ENCODE measurements at places on chromosomes 5 and 9. TPM values are rescaled to one million over a fixed set of nuclear protein-coding genes. Genes with fewer than 3 reads are reported as not detected.
A peak's percentile ranks its signal among the peaks of the same experiment; 100 is the strongest.

GRCh38 chr5:179959641-179960040 lies 51.9 kb upstream of the TBC1D9B start:
- no peak for DNase-seq

GRCh38 chr9:99459919-99460318 lies 237.8 kb downstream of the SEC61B start:
- DNase-seq, result no peak

DNA sequence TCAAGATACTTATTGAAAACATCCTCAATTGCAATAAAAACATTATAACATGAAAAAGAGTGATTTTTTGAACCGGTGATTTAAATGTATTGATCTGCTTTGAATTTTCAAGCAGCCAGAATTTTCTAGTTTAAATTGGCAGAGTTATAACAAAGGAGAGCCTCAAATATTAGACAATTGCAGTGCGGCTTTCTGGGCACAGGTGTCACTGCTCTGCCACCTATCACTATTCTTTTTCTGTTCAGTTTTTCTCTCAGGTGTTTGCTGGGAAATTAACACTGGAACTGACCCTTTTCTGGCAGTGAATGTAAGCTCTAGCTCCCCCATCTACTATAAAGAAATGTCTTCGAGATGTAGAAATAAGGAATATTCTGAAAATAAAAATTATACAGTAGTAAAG lies 23.0 kb downstream of the ZBED3 start:
- DNase-seq, result no peak

GRCh38 chr5:9562141-9562540 lies 16.3 kb upstream of the SEMA5A start:
- no peak for DNase-seq

- no peak for DNase-seq
These were observed 42.6 kb downstream of the MLLT3 start for GRCh38 chr9:20579524-20580314.

DNA sequence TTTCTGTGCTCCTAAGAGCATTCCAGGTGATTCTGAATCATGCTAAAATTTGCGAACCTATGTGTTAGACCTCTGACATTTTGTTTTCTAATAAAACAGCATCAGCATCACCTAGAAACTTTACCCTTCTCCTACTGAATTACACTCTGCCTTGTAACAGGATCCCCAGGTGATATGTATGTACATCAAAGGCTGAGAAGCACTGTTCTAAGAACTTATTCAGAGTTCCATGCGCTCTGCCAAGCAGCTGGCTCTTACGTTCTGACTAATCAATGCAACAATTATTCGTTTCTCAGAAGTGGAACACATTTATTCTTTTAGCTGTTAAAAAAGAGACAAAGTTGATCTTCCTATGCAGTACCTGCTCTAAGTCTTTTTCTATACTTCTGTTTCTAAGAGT lies 228.6 kb downstream of the SLF1 start:
- no peak for DNase-seq

- DNase-seq, result no peak
These were observed 70.7 kb upstream of the LPAR1 start for GRCh38 chr9:111108946-111109345.

DNA sequence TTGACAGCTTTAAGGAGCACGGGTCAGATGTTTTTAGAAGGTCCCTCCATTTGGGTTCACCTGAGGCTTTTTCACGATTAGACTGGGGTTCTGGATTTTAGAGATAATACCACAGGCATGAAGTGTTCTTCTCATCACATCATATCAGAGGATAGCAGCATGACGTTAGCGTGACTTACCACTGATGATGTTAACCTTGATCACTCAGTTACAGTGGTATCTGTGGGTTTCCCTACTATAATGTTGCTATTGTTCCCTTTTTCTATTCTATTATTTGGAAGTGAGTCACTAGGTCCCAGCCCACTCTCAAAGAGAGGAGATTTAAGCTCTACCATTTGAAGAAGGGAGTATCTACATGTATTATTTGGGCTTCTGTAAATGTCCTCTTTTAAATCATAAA lies 300.0 kb downstream of the MAST4 start:
- DNase-seq, result no peak

DNA sequence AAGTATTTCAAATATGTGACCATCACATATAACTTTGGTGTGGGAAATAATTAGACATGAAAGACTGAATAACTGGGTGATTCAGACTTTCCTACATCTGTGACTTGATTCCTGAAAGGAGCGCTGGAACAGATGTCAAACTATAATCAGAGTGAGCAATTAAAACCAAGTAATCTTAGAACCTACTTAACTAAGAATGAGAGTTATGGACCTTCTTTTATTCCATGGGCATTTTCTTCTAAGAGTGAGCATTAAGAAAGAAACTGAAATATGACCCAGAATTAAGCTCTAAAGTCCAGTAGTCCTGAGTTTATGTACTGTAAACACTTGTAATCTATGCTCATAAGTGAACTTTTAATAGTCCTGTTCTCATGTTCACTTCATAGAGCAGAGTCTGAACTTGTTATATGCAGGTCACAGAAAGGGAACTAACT lies 68.4 kb downstream of the PAM start:
- peak; percentile 10 for DNase-seq

DNA sequence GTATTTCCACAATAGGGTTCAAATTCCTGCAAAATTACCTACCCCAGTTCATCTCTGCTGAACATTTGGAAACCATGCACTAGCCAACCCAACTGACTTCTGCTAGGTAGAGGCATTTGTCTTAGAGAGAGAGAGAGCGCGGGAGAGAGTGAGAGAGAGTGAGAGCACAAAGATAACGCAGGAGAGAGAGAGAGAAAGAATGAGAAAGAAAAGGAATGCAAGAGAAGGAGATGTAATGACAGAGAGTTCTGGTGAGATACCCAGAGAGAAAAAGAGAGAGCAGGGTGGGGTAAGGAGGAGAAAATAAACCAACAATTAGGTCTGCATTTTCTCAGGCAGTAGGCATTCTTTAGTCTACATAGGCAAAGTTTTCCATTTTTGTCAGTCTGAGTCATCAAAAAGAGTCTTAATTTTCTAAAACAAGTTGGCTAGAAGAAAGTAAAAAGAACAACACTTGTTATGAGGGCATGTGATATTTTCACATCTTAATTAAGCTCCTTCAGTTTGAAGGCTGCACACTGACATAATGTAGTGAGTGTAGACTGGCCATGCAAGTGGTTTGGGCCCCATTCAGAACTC lies 98.2 kb downstream of the MAP1B start:
- no peak for DNase-seq

DNA sequence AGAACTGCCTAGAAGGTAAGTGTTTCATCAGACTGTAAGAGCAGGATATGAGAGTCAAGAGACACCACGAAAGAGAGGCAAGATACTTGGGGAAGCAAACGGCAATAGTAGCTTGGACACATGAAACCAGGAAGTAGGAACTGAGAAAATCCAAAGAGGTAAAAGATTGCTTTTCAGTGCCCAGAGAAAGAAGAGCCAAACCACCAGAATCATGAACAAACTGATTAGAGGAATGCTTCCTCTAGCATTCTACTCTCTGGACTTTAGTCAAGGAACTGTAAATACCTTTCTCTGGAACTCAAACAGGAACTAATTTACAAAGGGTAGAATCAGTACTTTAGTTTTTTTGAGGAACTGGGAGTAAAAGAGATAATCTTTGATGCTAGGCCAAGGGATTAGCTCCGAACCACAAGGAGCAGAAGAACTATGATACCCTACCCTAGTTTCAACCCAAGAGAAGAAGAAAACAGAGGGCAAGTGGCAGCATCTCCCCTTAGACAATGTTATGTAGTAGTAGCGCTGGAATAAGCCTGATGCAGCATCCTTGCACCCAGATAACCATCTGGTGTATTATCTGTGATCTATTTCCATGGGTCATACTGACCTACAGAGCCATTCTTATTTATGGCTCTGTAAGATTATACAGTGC lies 41.3 kb downstream of the EFCAB9 start:
- DNase-seq, result peak; percentile 21

DNA sequence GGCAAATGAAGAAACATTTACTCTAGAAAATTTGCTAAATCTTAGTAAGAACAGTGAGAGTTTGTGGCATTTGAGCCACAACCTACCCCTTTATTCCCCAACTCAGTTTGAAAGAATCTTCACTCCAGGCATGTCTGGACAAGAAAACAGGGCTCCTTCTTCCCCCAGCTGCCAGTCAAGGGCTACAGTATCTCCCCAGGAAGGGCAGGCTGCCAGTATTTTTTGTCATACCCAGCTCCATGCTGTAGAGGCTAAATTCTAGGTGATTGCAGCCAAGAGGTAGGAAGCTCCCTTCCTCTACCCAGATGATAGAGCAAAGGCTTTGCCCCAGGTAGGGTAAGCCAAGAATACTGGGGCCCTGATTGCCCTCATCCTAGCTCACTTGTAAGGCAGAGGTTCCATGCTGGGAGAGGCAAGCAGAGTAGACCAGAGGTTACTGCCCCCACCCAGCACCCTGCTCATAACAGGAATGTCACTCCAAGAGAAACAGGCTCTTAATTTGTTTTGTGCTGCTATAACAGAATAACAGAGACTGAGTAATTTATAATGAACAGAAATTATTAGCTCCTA lies 20.0 kb upstream of the GRPEL2 start:
- no peak for DNase-seq

- peak; percentile 69 for DNase-seq
These were observed 368 bp downstream of the SH3TC2 start for GRCh38 chr5:149062371-149063016.

GRCh38 chr5:133340822-133341221 lies 271.5 kb downstream of the FSTL4 start:
- no peak for DNase-seq

GRCh38 chr5:174340226-174340625 lies 294.7 kb downstream of the NSG2 start:
- DNase-seq, result no peak

DNA sequence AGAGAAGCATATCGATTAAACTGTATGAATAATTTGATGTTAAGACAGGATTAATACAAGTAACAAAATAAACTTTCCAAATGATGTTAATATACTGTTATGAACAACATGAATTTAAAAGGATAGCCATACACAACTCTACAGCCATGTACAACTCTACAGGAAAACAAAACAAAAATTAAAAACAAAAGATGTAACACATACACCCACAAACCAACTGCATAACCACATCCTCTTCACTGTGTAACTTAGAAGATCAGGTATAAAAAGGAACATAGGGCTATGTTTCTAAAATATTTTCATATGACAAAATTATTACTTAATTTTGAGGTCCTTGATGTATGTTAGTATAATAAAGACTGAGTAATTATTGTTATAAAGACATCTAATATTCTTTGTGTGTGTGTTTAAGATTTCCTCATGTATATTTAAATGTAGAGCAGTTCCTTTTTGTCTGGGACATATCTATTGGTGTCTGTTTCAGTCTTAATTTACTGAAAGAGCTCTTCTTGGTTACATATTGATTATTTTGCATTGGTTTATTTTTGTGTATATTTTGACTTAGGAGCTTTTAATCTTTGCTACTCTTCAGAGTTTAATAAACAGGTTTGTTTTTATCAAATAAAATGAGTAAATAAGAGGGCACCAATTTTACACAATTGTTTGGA lies 966.8 kb upstream of the CTNND2 start:
- no peak for DNase-seq

- DNase-seq, result no peak
These were observed 31.8 kb upstream of the PCA3 start for GRCh38 chr9:76732341-76732958.

GRCh38 chr9:11182001-11182400 lies 569.2 kb upstream of the PTPRD start:
- no peak for DNase-seq

KCNIP1 gene
- polyA plus RNA-seq, result 0.88 TPM

RGMB gene
- 6.8 TPM for polyA plus RNA-seq

F2R gene
- polyA plus RNA-seq, result 33.5 TPM

GLRA1 gene
- polyA plus RNA-seq, result not detected

CARD9 gene
- 2.5 TPM for polyA plus RNA-seq

IL5 gene
- polyA plus RNA-seq, result not detected

CBY3 gene
- polyA plus RNA-seq, result not detected

ASS1 gene
- 103 TPM for polyA plus RNA-seq

PLAC8L1 gene
- polyA plus RNA-seq, result 0.52 TPM

CDX1 gene
- 46.9 TPM for polyA plus RNA-seq

CAVIN4 gene
- polyA plus RNA-seq, result 0.53 TPM

HIGD2A gene
- 224 TPM for polyA plus RNA-seq

PFN3 gene
- polyA plus RNA-seq, result not detected
